ENCODE measurements at places on chromosomes 12 and 14. TPM values are rescaled to one million over a fixed set of nuclear protein-coding genes. Genes with fewer than 3 reads are reported as not detected.

DNA sequence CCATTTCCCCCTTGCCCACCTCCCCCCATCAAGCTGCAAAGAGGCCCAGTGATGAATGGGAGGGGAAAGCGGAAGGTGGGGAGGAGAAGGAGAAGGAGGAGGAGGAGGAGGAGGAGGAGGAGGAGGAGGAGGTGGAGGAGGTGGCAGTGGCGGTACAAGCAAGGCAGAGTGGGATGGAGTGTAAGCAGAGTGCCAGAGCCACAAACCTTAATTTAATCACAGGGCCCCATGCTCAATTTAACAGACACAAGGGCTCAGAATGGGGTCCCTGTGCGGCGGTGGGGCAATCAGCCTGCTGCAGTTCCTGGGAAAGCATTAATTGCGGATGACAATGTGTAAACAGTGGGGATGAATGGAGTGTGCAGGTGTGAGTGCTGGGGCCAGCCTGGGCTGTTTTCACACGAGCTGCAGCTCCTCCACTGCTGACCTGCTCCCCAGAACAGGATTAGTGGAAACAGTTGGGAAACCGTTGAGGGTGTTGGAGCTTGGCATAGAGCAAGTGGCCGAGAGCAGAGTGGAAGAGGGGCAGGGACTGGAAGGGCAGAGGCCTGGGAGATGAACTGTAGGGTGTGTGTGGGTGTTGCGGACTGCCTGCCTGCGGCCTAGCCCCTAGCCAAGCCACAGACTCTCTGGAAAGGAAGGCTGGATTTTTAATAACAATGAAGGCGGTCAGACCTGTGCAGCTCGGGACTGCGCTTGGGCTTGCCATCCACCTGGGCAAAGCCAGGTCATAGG, 36.4 kb upstream of the SMOC1 start:
- no peak for DNase-seq

- DNase-seq = peak; percentile 75
Observed at GRCh38 chr14:96275177-96276112, 19.4 kb downstream of the BDKRB1 start.

Gene LRRK2
- 0.64 TPM for total RNA-seq

Gene ADAM21
- not detected for total RNA-seq

DNA sequence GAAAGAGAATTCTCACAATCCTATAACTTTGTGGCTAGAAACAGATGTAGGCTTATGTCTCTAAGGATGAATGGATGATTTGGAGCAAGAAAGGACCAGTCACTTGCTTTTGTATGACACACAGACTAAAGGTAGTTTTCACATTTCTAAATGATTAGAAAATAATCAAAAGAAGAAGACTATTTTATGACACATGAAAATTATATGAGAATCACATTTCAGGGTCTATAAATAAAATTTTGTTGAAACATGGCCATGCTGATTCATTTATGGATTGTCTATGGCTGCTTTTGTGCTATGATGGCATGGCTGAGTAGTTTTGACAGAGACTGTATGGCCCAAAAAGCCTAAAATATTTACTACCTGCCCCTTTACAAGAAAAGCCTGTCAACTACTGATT, 49.4 kb upstream of the FRMD6 start:
- DNase-seq = no peak

DNA sequence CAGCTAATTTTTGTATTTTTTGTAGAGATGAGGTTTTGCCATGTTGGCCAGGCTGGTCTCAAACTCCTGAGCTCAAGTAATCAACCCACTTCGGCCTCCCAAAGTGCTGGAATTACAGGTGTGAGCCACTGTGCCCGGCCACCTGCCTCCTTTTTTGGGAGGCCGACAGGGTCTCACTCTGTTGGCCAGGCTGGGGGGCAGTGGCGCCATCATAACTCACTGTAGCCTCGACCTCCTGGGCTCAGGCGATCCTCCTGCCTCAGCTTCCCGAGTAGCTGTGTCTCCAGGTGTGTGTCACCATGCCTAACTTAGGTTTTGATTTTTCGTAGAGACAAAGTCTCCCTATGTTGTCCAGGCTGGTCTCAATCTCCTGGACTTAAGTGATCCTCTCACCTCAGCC, 70.7 kb downstream of the AACS start:
- no peak for DNase-seq

GRCh38 chr12:87171356-87171755, 857.8 kb downstream of the C12orf50 start:
- no peak for DNase-seq

Gene DAO
- not detected for total RNA-seq

Gene PLA2G1B
- total RNA-seq = not detected
